Heart left ventricle (tissue), 16 donors: ENCODE measurements at places on chromosomes 5 and 9. TPM values are rescaled to one million over a fixed set of nuclear protein-coding genes. Genes with fewer than 3 reads are reported as not detected.

PCDHGA3 gene
- 21.8 TPM for total RNA-seq

SPOCK1 gene
- 22.1 TPM for total RNA-seq

GRCh38 chr9:112540800-112541199 lies 54.2 kb downstream of the KIAA1958 start:
- no peak for DNase-seq
- no peak overlapping the region for H3K4me3 ChIP-seq
- no peaks in the 10 kb centered on the region for H3K4me1 ChIP-seq
- H3K36me3 ChIP-seq, result no peaks in the 10 kb centered on the region
- H3K27me3 ChIP-seq, result no peaks in the 10 kb centered on the region

MOB3B gene
- 1.8 TPM for total RNA-seq

PNPLA7 gene
- total RNA-seq, result 5.5 TPM

DNA sequence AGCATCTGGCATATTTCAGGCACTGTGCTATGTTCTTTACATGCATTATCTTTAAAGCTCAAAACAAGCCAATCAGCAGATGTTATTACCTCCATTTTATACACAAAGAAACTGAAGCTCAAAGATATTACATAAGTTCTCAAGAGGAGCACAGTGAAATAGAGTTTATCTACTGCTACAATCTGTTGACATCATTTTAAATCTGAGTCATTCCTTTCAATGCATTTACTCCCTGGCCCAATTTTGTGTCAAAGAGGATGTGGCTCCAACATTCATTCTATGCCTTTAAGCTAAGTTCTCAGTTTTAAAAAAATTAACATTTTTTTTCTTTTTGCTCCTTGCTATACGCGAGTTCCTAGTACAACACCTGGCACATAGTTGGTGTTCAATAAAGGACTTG lies 486.3 kb upstream of the ZNF462 start:
- no peak overlapping the region for H3K4me3 ChIP-seq
- no peaks in the 10 kb centered on the region for H3K27me3 ChIP-seq
- no peak overlapping the region for H3K27ac ChIP-seq
- no peaks in the 10 kb centered on the region for H3K36me3 ChIP-seq
- no peak for DNase-seq

GRCh38 chr9:92522983-92523970 lies 12.5 kb downstream of the ECM2 start:
- no peak overlapping the region for H3K4me3 ChIP-seq
- DNase-seq, result no peak
- H3K4me1 ChIP-seq, result no peaks in the 10 kb centered on the region
- H3K27ac ChIP-seq, result no peak overlapping the region
- peaks cover 6% of the 10 kb centered on the region for H3K36me3 ChIP-seq
- H3K27me3 ChIP-seq, result no peaks in the 10 kb centered on the region

DNA sequence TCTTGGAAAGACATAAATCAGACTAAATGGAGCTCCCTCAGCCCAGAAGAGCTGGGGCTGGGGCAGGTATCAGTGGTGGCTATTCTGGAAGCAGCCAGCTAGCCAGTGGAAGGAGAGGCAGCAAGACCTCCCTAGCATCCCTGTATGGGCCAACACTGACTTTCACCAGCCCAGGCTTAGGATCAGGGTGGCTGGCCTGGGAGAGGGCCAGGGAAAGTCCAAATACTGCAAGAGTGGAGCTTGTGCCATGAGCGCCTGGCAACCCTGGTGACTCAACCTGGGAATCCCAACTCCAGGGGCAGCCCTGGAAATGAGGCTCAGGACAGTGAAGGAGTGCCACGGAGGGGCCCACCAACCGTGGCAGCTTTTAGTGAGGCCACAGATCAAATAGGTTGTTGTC lies 7.6 kb upstream of the IRF1 start:
- no peaks in the 10 kb centered on the region for H3K36me3 ChIP-seq
- H3K27me3 ChIP-seq, result no peaks in the 10 kb centered on the region
- H3K4me1 ChIP-seq, result peaks cover 37% of the 10 kb centered on the region
- peak overlapping the region; percentile 92 for H3K27ac ChIP-seq
- H3K4me3 ChIP-seq, result no peak overlapping the region

GRCh38 chr5:77492653-77493000 lies 511 bp upstream of the WDR41 start:
- no peaks in the 10 kb centered on the region for H3K27me3 ChIP-seq
- H3K4me1 ChIP-seq, result no peaks in the 10 kb centered on the region
- no peaks in the 10 kb centered on the region for H3K36me3 ChIP-seq
- H3K4me3 ChIP-seq, result peak overlapping the region; percentile 69
- no peak for DNase-seq

LHX6 gene
- 4.8 TPM for total RNA-seq

FOXD4L3 gene
- total RNA-seq, result not detected

CTXN3 gene
- total RNA-seq, result not detected

DNA sequence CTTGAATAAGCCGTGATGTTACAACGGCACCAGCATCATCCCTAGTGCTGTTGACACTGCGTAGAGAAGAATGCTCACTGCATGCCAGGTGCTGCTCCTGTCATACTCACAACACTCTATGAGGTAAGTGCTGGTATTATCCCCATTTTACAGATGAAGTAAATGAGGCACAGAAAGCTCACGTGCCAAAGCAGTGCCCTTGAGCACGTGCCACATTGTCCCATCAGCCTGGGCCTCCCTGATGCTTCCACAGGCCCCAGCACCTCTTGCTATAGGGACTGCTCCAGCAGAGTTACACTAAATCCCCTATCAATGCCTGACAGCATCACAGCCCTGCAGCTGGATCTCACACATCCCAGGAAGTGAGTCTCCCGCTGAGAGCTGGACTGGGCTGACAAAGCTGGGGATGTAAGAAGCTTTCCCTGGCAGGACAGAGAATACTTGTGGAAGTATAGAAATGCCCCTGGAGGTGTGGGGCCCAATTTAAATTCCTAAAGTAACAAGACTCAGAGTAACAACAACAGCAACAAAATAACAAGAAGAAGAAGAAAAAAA lies 216.1 kb downstream of the FSTL4 start:
- H3K27me3 ChIP-seq, result no peaks in the 10 kb centered on the region
- no peak for DNase-seq
- no peak overlapping the region for H3K27ac ChIP-seq
- H3K4me1 ChIP-seq, result no peaks in the 10 kb centered on the region

DNA sequence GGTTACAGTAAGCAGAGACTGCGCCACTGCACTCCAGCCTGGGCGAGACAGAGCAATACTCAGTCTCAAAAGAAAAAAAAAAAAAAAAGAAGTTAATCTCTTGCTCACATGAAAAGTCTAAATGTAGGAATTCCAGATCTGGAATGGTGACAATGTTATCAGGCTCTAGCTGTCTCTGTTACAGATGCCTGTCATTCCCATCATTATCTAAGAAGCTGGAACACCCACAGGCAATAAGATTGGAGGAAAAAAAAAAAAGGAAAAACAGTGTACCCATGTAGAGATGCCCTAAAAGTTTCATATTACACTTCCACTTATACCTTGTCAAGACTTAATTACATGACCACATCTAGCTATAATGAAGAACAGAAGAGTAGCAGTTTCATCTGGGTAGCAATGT lies 38.2 kb downstream of the PTBP3 start:
- DNase-seq, result no peak
- no peaks in the 10 kb centered on the region for H3K4me1 ChIP-seq
- H3K4me3 ChIP-seq, result no peak overlapping the region
- no peaks in the 10 kb centered on the region for H3K27me3 ChIP-seq
- no peak overlapping the region for H3K27ac ChIP-seq

GRCh38 chr5:129945028-129945427 lies 40.8 kb downstream of the CHSY3 start:
- H3K27me3 ChIP-seq, result no peaks in the 10 kb centered on the region
- no peak for DNase-seq
- no peaks in the 10 kb centered on the region for H3K4me1 ChIP-seq

DNA sequence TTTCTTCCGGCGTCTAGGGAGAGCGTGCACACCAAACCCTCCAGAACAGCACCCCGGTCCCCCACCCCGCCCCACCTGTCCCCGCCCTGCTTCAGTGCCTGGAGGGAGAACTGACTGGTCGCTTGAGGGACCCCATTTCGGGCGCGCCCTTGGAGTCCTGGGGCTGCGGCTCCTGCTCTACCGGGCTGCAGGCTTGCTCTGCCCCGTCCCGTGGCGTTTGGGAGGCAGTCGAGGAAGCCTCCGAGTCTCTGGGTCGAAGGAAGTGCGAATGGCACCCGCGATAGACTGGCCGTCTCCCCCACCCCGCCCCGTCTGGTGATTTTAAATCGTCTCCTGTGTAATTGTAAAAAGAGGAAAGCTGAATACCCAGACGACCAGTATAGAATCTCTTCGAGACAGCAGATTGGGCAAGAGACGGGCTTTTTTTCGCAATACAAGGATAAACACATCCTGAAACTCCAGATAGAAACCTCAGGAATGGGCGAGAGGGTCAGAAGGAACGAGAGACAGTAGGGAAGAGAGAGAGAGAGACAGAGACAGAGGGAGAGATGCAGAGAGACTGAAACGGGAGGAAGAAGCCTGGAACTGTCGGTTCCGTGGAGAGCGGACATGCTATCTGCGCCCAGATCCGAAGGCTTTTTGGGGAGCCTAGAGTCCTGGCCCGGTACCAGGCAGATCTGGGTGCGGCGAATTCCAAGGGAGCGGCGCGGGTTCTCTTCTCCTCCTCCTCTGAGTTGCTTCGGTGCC lies 9.9 kb downstream of the PRDM6 start:
- H3K27me3 ChIP-seq, result peaks cover 64% of the 10 kb centered on the region
- peaks cover 2% of the 10 kb centered on the region for H3K4me1 ChIP-seq
- DNase-seq, result peak; percentile 45
- no peaks in the 10 kb centered on the region for H3K36me3 ChIP-seq

DNA sequence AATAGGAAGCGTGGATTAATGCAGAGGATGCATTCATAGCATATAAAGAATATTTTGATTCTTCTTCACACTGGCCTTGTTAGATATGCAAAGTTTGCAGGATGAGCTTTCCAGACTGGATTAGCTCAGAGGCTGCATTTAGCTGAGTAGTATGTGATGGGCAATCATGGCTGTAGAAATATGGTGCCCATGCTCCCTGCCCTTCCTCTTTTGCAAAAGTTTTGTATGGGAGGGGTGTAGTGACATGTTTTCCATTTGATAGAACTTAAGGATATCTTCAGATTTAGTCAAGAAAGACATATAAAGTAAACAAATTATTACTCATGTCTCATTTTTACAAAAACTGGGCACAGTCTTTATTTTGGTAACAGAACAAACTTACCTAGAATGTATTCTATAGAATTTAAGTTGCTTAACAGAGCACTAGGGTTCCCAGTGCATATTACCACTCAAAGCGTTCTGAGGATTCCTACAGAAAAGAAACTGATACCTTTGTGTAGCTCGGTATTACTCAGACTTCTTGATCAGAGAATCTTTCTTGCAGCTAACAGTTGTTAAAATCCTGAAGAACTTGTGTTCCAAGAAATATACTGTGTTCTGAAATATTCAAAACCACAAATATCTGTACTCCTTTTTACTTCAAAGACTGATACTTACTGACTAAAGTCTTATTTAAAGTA lies 9.8 kb downstream of the GTF3C4 start:
- no peaks in the 10 kb centered on the region for H3K27me3 ChIP-seq
- no peak overlapping the region for H3K27ac ChIP-seq
- peaks cover 3% of the 10 kb centered on the region for H3K4me1 ChIP-seq
- DNase-seq, result no peak
- H3K36me3 ChIP-seq, result peaks cover 61% of the 10 kb centered on the region
- no peak overlapping the region for H3K4me3 ChIP-seq

GRCh38 chr9:126844085-126844484 lies 16.4 kb upstream of the ZBTB34 start:
- no peak overlapping the region for H3K4me3 ChIP-seq
- H3K36me3 ChIP-seq, result no peaks in the 10 kb centered on the region
- DNase-seq, result peak; percentile 48
- no peaks in the 10 kb centered on the region for H3K27me3 ChIP-seq
- no peak overlapping the region for H3K27ac ChIP-seq

GPR151 gene
- not detected for total RNA-seq

NUTM2F gene
- not detected for total RNA-seq

NRARP gene
- total RNA-seq, result 7.7 TPM

ZNF366 gene
- 7.7 TPM for total RNA-seq

- H3K4me1 ChIP-seq, result no peaks in the 10 kb centered on the region
- H3K36me3 ChIP-seq, result no peaks in the 10 kb centered on the region
- no peaks in the 10 kb centered on the region for H3K27me3 ChIP-seq
- H3K27ac ChIP-seq, result no peak overlapping the region
- H3K4me3 ChIP-seq, result no peak overlapping the region
- no peak for DNase-seq
Observed at GRCh38 chr5:147332658-147333057, 97.8 kb downstream of the STK32A start.

- no peaks in the 10 kb centered on the region for H3K36me3 ChIP-seq
- H3K27me3 ChIP-seq, result no peaks in the 10 kb centered on the region
- H3K4me3 ChIP-seq, result no peak overlapping the region
- H3K4me1 ChIP-seq, result peaks cover 5% of the 10 kb centered on the region
Observed at GRCh38 chr5:160477266-160477970, 55.8 kb downstream of the PTTG1 start.

- no peak overlapping the region for H3K27ac ChIP-seq
- no peaks in the 10 kb centered on the region for H3K36me3 ChIP-seq
- no peak overlapping the region for H3K4me3 ChIP-seq
- peaks cover 9% of the 10 kb centered on the region for H3K27me3 ChIP-seq
- H3K4me1 ChIP-seq, result no peaks in the 10 kb centered on the region
Observed at GRCh38 chr9:137872296-137872695, 5.3 kb upstream of the CACNA1B start.

FBXW5 gene
- 388 TPM for total RNA-seq

GALNT10 gene
- total RNA-seq, result 14.9 TPM

GRCh38 chr9:98142925-98143481 lies 24.0 kb upstream of the TRIM14 start:
- no peaks in the 10 kb centered on the region for H3K27me3 ChIP-seq
- H3K27ac ChIP-seq, result no peak overlapping the region

DNA sequence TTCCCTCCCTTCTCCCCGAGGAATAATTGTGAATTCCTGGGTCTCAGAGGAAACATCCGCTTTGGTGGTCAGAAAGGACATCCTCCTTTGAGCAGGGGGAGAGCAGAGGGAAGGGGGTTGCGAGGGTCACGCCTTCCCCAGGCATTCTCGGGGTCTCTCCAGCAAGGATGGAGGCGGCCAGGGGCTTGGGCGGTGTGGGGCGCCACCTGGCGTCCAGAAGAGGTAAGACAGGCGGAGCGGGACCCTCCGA lies 129.1 kb downstream of the KCNIP1 start:
- peak; percentile 84 for DNase-seq
- H3K27ac ChIP-seq, result peak overlapping the region; percentile 30
- no peaks in the 10 kb centered on the region for H3K27me3 ChIP-seq
- no peaks in the 10 kb centered on the region for H3K36me3 ChIP-seq
- H3K4me3 ChIP-seq, result peak overlapping the region; percentile 23

GRCh38 chr5:43101491-43101890 lies 19.2 kb upstream of the ZNF131 start:
- H3K36me3 ChIP-seq, result no peaks in the 10 kb centered on the region
- H3K4me1 ChIP-seq, result peaks cover 10% of the 10 kb centered on the region
- no peak overlapping the region for H3K4me3 ChIP-seq
- H3K27ac ChIP-seq, result no peak overlapping the region
- no peaks in the 10 kb centered on the region for H3K27me3 ChIP-seq

DNA sequence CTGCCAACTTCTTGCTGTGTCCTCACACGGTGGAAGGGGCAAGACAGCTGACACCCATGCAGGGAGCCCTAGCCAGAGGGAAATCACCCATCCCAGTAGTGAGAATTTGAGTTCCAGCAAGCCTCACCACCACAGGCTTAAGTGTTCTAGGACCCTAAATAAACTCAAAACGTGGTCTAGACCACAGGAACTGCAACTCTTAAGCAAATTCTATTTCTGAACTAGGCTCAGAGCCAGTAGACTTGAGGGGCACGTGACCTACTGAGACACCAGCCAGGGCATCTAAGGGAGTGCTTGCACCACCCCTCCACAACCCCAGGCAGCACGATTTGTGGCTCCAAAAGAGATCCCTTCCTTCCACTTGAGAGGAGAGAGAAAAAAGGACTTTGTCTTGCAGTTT lies 96.0 kb upstream of the PHF24 start:
- no peaks in the 10 kb centered on the region for H3K36me3 ChIP-seq
- H3K27me3 ChIP-seq, result no peaks in the 10 kb centered on the region
- no peak overlapping the region for H3K4me3 ChIP-seq
- no peaks in the 10 kb centered on the region for H3K4me1 ChIP-seq
